CMK (cell line): ENCODE measurements at places on chromosomes 5 and 9.
A peak's percentile ranks its signal among the peaks of the same experiment; 100 is the strongest.

DNA sequence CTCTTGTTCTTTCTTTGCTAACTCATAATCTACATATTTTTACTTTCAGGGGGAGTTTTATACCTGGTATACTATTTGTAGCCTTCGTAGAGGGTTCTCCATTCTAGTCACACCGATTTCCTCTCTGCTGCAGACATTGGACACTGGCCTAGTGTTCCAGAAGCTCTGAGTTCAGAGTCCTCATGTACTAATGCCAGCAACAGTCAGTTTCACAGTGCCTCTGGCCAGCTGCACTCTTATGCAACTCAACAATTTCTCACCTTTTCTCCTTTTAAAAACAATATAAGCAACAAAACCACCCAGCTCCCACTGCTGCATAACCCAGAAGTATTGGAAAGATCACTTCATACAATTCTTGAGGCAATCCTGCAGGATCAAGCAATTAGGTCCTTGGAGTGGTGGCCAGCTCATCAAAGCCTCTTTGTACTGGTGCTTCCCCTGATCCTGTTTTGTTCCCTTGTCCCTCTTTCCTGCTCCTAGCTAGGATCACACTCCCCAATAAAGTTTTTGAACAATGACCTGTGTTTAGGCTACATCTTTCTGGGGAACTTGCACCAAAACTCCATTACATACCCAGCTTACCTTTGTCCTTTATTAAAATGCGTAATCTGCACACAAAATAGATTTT lies 98.1 kb upstream of the TUT7 start:
- no peak for DNase-seq

DNA sequence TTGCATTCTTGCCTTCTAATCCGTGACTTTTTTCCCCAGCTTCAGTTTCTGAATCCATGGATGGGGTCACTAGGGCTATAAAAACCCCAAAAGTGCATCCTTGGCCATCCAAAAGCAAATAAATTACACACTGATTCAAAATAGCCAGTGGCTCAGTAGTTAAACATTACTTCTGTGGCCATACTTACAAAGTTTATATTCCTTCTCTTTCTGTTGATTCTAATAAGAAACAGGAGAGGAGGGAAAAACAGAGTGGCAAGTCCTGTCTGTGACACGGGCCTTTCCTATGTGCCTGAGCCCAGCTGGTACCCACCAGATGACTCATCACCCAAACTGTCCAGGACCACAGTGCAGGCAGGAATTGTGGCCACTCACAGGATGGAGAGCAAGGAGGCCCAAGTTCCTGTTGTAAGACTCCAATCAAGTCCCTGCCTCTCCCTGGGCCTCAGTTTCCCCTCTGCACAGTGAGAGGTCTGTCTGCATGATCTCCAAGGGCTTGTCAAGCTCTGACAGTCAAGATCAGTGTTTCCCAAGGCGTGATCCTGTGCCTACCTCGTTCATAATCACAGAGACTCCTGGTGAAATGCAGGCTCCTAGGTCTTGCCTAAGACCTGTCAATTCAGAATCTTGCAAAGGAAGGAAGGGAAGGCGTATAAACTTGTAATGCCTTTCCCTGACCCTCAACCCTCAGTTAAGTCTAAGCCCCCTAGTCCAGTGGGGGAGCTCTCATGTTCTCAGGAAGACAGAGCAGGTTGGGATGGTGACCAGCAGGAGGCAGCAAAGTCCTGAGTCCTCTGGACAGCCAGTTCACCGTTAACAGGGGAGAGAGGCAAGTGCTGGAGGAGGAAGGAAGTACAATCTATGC lies 29.5 kb downstream of the TNIP1 start:
- DNase-seq = peak; percentile 66

DNA sequence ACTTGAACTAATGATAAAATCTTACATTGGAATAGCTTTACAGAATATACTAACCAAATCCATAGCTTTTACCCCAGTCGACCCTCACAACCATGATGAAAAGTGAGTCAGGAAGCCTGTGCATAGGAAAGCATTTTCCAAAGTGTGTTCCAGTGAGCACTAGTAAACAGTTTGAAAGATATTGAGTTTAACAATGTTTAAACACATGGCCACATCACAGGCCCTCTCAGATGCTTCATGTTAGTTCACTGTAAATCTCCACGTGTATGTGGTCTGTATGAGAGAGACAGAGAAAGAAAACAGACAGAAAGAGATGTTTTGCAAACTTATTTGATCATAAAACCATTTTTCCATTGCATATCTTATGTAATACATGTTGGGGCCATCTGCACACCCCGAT lies 27.0 kb downstream of the PRUNE2 start:
- DNase-seq = no peak

- DNase-seq = no peak
These were observed at the start of gene PCDH12 for GRCh38 chr5:141958113-141958512. PCDH12 (minus strand) TSS chr5:141958202; CDS start chr5:141957851, 351 bp downstream.
